ENCODE measurements at places on chromosomes 16 and 17. TPM values are rescaled to one million over a fixed set of nuclear protein-coding genes. Genes with fewer than 3 reads are reported as not detected.

The LLGL1 gene
- total RNA-seq: 40.7 TPM

The OR1F1 gene
- total RNA-seq: not detected

The SULT1A2 gene
- total RNA-seq: not detected

The ST6GALNAC1 gene
- not detected for total RNA-seq

The SLC12A3 gene
- not detected for total RNA-seq

The PRR35 gene
- total RNA-seq: not detected

The IL21R gene
- 0.54 TPM for total RNA-seq

The RMI2 gene
- total RNA-seq: 3.0 TPM

Measured in fibroblast of the aortic adventitia (primary cell).